ENCODE measurements at places on chromosomes 11 and 22.

DNA sequence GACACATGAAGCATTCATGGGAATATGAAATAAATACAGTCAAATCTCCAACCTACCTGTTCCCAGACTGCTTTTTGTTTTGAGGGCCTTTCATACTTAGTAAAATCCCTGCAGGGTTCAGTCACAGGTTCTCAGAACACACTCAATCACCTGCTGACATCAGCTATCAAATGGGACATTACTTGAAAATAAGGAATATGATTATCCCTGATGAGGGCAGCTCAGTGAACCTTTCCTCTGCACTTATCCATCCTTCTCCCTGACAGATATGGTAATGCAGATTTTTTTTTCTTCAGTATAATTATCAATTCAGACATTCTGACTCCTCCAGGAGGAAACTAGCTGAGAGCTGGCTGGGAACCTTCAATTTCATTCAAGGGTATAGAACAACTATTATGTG is 1127.4 kb upstream of the CCDC90B start:
- no peak for DNase-seq

DNA sequence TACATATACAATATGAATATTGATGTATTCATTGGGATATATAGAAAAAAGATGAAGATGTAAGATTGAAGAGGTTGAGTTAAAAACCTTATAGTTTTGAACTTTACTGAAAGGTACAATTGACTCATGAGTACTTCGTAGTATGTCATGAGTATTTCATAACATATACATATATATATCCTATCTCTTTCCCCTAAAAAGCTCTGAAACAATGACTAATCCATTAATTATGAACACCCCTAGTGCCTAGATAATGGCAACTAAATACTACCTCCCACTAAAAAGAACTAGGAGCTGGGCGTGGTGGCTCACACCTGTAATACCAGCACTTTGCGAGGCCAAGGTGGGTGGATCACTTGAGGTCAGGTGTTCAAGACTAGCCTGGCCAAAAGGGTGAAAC is 31.5 kb downstream of the SLC35F2 start:
- DNase-seq: no peak

GRCh38 chr11:43567396-43567975 is 113.1 kb upstream of the HSD17B12 start:
- peak; percentile 78 for DNase-seq

DNA sequence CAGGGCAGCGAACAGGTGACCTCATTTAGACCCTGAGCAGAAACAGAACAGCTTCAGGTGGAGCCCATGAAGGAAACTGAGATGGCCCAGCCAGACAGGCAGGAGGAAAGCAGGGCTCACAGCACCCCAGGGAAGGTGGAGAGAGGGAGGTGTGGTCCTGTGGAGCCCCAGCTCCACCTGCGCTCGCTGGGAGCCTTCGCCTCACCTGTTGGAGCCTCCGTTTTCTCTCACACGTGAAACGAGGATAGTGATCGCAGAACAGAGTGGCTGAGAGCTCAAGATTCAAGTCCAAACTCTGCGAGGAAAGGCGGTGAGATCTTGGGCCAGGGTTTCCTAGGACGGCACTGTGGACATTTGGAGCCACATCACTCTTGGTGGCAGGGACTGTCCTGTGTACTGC is 8.6 kb upstream of the CERK start:
- no peak for DNase-seq

- DNase-seq: no peak
Observed at GRCh38 chr22:48698618-48699017, 1129.1 kb downstream of the BRD1 start.

DNA sequence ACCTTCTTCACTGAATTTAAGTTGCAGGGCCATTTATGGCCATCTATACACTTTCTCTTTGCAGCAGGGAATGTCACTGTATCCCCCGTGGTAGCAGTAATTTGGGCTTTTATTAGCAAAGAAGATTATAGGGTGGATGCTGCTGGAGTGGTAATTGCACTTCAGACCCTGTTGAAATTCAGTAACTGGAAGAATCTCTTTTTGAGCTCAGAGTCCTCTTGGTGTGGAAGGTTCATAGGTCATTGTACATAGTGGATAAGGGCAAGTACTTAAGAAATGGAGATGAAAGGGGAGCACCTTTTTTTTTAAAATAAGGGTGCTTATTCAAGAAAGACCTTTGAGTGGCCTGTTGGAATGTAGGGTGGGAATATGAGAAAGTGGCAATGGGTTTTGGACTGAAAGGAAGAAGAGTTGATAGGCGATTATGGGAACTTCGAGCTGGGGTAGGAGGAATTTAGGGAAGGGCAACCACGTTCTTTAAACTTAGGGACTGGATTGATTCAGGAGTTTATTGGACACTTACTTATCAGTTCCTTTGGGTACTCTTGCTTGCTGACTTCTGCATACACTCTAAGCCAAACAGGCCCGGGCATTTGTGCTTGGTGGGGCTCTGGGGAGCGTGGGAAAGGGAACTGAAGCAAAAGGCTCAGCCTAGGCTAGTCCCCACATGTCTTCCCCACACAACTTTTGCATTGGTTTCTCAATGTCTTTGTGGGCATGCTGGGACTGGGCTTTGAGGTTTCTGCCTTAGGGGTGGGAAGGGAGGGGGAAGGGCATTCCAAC is 26.5 kb downstream of the CTNND1 start:
- no peak for DNase-seq

DNA sequence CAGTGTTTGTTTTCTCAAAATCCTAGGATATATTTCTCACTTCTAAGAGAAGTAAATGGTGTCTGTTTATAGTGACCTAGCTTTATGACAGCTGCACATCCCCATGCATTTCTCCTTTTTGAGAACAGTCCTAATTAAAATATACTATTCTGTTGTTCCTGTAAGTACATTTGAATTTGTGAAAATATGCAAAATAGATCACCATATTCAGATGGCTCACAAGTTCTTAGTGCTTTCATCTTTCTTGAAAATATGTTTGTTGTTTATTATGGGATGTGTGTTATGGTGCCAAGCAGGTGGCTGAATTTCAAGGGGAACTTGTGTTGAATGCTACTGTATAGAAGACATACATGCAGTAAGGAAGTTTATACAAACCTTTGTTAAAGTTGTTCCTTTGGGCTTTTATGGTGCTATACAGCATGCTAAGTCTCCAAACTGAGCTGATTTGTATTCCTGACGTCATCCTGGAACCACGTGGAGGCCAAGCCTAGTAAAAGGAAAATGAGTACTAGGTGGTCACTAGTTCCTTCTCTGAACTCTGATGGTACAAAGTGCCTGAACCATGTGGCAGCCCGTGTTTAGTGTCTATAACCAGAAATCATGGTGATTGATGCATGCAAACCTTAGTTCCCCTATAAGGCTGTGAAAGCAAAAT is 7.8 kb upstream of the VSTM5 start:
- no peak for DNase-seq

DNA sequence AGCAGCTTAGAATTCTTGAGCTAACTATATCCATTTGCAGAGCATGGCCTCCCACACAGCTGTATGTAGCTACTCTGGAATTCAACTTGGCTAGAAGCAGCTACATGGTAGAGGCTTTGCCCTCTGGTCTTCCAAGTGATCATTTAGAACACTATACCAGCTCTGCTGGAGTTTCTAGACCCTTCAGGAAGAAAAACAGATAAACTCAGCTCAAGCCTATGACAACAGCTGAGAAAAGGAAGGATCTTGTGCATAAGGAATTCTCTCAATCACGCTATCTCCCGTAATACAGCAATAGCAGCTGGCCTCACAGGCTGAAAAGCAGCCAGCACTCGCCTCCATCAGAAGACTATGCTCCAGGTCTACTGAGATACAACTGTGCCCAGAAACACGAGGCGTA is 50.6 kb upstream of the APOA1 start:
- DNase-seq: no peak

DNA sequence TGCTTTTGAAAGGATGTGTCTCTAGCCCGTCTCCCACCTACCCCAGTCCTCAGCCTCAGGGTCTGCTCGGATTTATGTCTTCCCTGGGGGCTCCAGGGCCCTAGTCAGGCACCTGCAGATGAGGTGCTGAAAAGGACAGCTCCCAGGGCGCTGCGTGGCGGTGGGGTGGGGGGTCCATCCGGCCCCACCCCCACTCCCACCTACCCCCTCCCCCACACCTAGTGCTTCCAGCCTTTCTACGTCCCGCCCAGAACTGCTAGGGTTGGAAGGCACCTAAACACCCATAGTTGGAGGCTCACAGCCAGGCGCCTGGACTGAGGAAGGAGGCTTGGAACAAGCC is 1.4 kb upstream of the ROBO3 start:
- DNase-seq: peak; percentile 38
